Myometrial cell (primary cell): ENCODE measurements at places on chromosomes 4 and X. TPM values are rescaled to one million over a fixed set of nuclear protein-coding genes. Genes with fewer than 3 reads are reported as not detected.

CXXC4 gene
- under 0.01 TPM in 1 of 2 replicates, not detected in the other for total RNA-seq

SNCA gene
- 66.6 and 69.8 TPM in 2 replicates for total RNA-seq

TDO2 gene
- not detected in 2 replicates for total RNA-seq

MMRN1 gene
- total RNA-seq, result not detected in 2 replicates

PFKFB1 gene
- total RNA-seq, result 0.18 TPM in 1 of 2 replicates, not detected in the other

SASH3 gene
- not detected in 2 replicates for total RNA-seq

DIPK2B gene
- not detected in 2 replicates for total RNA-seq

ADGRA3 gene
- 9.5 and 10.8 TPM in 2 replicates for total RNA-seq

GAGE12J gene
- total RNA-seq, result not detected in 2 replicates

F8A1 gene
- 8.4 and 9.7 TPM in 2 replicates for total RNA-seq

NLGN3 gene
- not detected in 2 replicates for total RNA-seq

RIPPLY1 gene
- not detected in 2 replicates for total RNA-seq

GC gene
- not detected in 2 replicates for total RNA-seq

EXOC1L gene
- not detected in 2 replicates for total RNA-seq

TXK gene
- 0.86 and 2.7 TPM in 2 replicates for total RNA-seq

SYN1 gene
- total RNA-seq, result 0.18 and 0.29 TPM in 2 replicates

FREM3 gene
- not detected in 2 replicates for total RNA-seq

ZFP92 gene
- 0.29 and 0.71 TPM in 2 replicates for total RNA-seq

HOPX gene
- 3.9 and 5.5 TPM in 2 replicates for total RNA-seq

CITED1 gene
- 0.53 TPM in 1 of 2 replicates, not detected in the other for total RNA-seq

CLDN2 gene
- total RNA-seq, result under 0.01 TPM in 1 of 2 replicates, not detected in the other

WDR19 gene
- total RNA-seq, result 22.8 and 23.7 TPM in 2 replicates

FGD1 gene
- total RNA-seq, result 11.2 and 12.9 TPM in 2 replicates

AFM gene
- total RNA-seq, result not detected in 2 replicates
